ENCODE measurements at places on chromosomes 16 and 17. TPM values are rescaled to one million over a fixed set of nuclear protein-coding genes. Genes with fewer than 3 reads are reported as not detected.

GRCh38 chr16:60564588-60564987, 1471.7 kb downstream of the CDH8 start:
- DNase-seq: no peak

- peak; percentile 58 for DNase-seq
Measured at GRCh38 chr16:71484006-71484893, 4.9 kb downstream of the ZNF19 start.

DNA sequence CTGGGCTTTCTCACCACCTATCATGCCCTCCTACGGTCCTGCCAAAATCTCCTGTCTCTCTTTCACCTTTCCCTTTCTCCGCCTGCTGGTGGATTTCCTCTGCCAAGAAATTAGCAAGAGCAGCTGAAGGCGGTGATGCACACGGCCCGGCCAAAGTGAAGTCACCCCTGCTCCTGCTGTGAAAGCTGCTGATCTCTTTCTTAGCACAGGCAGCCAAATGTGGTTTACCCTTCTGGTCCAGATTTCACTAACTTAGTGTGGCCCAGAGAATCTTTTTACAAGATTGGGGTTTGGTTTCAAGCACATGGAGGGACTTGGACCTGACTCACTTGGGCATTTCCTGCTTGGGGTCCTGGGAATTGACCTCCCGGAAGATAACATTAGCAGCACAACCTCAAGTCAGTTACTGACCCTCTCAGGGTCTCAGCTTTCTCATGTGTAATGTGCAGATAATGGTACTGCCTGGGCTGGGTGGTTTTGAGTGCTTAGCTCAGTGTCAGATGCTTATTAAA, 155.7 kb downstream of the SOCS1 start:
- DNase-seq: no peak

Gene EPX
- not detected for total RNA-seq

Data from omental fat pad (tissue), 4 donors.